ENCODE measurements at places on chromosomes 5 and 9.

- DNase-seq: peak; percentile 59
Observed at GRCh38 chr5:1799110-1799601, 481 bp downstream of the MRPL36 start.

DNA sequence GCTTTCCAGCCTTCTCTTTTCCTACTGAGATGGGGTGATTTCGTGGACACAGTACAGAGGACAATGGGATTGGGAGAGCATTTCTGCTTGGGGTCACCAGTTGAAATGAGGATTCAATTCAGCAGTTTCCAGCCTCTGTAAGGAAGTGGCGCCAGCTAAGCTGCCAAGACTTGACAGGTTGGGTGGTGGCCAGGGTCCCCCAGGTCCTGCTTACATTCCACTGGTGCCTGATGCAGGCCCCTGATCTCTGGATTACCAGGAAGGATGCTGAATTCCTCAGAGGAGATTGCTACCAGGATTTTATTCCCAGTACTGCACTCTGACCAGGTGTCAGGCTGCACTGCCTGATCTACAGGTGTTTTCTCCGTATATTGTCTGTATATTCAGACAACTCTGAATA lies 119.7 kb downstream of the PSD2 start:
- DNase-seq: no peak

- no peak for DNase-seq
Observed at GRCh38 chr5:24264547-24264946, 380.2 kb downstream of the CDH10 start.

GRCh38 chr9:78714576-78714975 lies 417.7 kb downstream of the PSAT1 start:
- no peak for DNase-seq

DNA sequence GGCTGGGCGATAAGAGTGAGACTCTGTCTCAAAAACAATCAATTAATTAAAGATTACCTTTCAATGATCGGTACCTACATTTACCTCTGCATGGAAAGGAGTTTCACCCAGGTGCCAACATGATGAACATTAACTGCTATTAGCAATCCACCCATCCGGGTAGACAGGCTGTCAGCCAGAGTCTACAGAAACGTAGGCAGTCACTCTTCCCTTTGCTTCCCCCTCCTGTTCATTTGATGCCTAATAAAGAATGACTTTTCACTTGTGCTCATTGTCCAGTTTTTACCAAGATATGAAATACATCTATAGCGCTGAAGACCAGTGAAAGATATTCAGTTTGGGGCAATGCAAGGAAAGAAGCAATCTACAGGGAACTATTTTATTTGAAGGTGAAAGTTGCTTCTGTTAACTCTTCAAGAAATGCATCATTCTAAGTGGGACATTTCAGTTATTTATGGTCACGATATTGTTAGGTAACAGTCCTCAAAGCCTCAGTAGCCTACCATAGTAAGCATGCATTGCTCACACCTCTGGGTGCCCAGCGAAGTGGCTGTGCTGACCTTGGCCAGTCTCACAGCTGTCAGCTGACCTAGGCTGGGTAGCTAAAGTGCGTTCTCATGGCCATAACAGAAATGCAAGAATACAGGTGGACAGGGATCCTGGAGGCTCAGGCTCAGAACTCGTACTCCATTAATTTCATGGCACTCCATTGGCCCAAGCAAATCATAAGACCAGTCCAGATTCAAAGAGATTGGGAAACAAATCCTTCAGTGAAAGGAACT lies 87.2 kb upstream of the DMRT1 start:
- no peak for DNase-seq

DNA sequence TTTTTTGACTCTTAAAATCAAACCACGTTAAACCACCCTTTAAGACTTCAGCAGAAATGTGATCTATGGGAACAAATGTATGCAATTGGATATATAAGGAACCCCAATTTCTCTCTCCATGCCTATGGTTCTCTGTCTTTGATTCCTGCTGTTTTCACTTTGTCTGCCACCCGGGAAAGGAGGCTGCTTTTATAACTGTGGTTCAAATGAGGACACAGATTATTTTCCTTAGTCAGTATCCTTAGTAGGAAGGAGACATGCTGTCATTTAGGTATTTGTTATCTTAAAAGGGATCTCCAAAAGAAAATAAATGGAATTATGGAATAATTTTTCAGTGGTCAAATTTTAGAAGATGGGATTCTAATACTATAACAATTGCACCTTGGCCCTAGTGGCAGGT lies 176.1 kb upstream of the NREP start:
- no peak for DNase-seq

DNA sequence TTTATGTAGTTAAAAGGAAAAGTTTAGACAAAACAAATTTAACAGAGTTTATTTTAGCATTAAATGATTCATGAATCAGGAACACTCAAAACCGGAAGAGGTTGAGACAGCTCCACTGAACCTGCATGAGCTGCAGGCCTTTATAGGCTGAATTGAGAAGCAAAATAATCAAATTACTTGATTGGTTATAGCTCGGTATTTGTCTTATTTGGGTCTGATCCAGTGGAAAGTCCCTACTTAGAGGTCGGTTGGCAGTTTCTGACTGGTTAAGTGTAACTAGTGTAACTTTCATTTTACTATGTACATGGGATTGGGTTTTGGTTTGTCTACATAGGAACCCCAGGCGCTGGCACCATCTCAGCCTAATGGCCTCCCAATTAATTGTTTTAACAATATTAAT lies 74.1 kb upstream of the PIK3R1 start:
- DNase-seq: no peak

GRCh38 chr5:2006971-2007291 lies 124.2 kb upstream of the IRX4 start:
- DNase-seq: no peak

DNA sequence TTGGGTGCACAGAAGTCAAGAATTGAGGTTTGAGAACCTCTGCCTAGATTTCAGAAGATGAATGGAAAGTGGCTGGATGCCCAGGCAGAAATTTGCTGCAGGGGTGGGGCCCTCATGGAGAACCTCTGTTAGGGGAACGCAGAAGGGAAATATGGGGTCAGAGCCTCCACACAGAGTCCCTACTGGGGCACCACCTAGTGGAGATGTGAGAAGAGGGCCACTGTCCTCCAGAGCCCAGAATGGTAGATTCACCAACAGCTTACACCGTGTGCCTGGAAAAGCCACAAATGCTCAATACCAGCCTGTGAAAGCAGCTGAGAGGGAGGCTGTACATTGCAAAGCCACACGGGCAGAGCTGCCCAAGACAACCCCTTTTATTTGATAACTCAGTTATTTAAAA lies 383.5 kb downstream of the TLE4 start:
- DNase-seq: peak; percentile 32

- DNase-seq: no peak
Observed at GRCh38 chr9:33104401-33104800, 27.9 kb upstream of the SMU1 start.

- DNase-seq: no peak
Observed at GRCh38 chr5:83672646-83673045, 48.0 kb downstream of the HAPLN1 start.

DNA sequence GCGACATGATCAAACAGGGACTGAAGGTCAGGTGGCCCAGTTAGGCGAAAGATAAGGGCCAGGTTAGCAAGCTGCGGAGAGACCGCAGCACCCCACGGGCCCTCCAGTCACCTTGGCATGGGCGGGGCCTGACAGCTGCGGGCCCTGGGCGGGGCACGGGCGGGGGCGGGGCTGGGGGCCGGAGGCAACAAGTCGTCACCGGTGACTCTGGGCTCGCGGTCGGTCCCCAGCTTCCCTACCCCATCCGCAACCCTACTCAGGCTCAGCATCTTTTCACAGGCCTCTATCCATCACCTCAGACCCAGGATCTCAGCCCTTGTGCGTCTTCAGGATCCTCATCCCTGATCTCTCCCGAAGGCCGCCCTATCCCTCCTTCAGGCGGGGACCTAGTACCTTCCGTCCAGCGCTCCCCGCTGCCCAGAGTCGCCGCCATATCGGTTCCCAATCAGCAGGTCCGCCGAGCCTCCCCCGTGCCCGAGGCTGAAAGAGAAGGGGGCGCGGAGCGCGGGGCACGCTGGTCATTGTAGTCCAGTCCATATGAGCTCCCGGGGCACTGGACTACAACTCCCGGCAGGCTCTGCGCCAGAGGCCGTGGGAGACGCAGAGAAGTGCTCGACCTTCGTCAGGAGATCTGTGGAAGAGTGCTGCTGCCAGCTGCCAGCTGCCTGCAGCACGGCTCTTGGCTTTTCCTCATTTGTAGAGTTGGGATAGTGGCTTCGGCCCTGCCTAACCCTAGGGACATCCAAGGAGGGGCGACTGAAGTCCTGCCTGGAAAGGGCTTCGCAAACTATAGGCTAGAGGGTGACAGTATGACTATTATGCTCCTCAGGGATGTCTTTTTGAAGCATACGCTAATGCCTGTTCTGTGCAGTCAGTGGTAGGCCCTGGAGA lies at the start of gene DNAJC18:
TSS of gene DNAJC18 (minus strand) at position 513 of the 891 bp plus-strand sequence. CDS start at position 433, 80 bp downstream.
- DNase-seq: peak; percentile 94

- DNase-seq: no peak
Observed at GRCh38 chr9:114034196-114034595, 43.9 kb downstream of the AMBP start.

GRCh38 chr9:120944948-120945347 lies 18.4 kb upstream of the TRAF1 start:
- no peak for DNase-seq

GRCh38 chr9:137984005-137984404 lies 106.4 kb downstream of the CACNA1B start:
- DNase-seq: no peak

DNA sequence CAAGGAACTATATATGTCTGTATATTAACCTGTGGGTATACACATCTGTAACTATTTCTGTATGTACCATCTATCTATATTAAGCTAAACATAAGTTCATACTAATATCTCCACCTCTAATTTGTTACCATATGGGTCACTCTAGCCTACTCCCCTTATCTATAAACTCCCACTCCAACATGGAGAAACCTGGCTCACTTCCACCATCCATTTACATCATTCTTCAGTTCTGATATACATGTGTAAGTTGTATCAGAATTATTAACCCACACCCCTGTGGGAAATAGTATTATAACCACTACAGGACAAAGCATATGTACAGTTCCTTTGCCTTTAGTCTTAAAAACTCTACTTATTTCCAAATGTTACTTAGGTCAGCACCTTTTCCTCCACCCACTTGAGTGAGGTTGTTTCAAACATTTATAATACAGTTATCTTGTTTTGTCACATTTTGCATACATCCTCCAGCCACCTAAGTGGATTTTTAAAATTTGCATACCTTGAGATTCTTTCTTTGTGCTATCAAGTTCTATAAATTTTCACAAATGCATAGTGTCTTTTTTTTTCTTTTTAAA lies 10.6 kb downstream of the NDFIP1 start:
- no peak for DNase-seq

GRCh38 chr5:133962131-133962530 lies 6.3 kb downstream of the C5orf15 start:
- DNase-seq: no peak

GRCh38 chr9:131704988-131705387 lies 34.9 kb downstream of the RAPGEF1 start:
- no peak for DNase-seq

GRCh38 chr5:89827359-89827758 lies 582.2 kb downstream of the CETN3 start:
- no peak for DNase-seq

DNA sequence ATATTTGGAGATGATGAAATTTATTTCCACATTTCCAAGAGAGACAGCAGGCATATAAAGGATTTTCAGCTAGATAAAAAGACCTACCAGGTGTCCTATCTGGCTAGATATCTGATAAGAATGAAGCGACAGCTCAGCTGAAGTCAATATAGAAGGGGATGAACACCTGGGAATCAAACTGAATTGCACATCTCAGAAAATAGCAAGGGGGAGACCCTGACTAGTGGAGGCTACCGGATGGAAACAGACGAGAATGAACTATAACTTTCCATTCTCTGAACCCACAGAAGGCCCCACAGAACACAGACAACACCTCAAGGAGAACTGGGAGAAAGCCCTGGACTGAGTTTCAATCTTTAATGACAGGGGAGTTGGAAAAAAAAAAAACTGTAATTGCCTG lies 51.1 kb downstream of the CPLANE1 start:
- no peak for DNase-seq

DNA sequence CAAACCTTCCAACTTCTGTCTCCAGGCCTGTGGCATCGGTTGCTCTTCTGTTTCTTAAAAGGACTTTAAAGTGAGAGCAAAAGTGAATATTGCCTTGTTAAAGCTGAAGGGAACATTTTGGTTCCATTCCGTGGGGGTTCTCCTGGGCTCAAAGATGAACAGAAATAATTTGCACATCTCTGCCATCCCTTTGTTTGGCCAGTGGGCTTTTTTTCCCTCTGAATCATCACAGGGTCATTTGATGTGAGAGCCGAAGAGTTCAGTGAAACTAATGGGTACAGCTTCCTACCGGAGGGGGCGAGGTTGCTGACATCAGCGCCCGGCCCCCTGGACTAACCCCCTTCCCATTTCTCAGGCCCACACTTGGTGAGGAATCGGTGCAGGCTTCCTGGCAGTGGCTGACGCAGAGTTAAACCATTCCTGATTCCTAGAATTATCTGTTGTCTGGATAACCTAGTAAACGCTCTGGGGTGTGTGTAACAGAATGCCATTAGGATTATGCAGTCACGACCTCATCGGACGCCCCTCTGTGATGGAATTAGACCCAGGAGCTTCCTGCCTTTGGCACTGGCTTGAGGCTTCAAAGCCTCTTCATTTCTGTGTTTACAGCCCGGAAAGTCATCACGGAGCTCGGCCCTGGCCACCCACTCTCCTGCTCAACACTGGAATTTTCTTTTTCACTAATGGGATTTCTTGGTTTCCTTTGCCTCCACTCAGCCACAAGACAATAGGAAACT lies 61.6 kb upstream of the RPL26L1 start:
- peak; percentile 41 for DNase-seq

DNA sequence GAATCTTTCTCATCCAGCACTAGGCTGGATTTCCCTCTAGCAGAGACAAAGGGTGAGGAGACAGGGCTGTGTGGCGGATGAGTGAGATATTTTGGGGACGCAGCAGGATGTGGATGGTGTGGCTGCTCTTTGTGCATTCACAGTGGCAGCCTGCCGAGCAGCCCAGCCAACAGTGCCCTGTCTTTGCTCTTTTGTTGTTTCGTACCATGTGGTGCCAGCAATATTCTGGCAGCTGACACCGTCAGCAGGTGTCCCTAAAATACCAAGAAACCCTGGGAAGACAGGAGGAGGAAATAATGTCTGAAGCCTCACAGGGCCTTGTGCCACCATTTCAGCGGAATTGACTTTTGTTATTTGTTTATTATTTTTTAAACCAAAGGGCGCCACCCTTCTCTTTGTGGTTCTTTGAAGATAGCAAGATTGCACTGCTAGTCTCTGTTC lies 141.4 kb downstream of the CCDC192 start:
- no peak for DNase-seq

- no peak for DNase-seq
Observed at GRCh38 chr9:98344581-98344980, 89.1 kb upstream of the TBC1D2 start.

GRCh38 chr5:171162596-171162995 lies 146.5 kb upstream of the TLX3 start:
- no peak for DNase-seq

Measured in activated naive CD4-positive, alpha-beta T cell treated with anti-CD3 and anti-CD28 coated beads, Interleukin-2, amount 10 ng/mL, durations not matched to agents 7 days and 5 days (primary cell).